ENCODE measurements at places on chromosomes 16 and 17. TPM values are rescaled to one million over a fixed set of nuclear protein-coding genes. Genes with fewer than 3 reads are reported as not detected.

CDH8 gene
- total RNA-seq = not detected

NDRG4 gene
- total RNA-seq = 2.2 TPM

TBC1D26 gene
- not detected for total RNA-seq

TEKT5 gene
- 0.20 TPM for total RNA-seq

SMYD4 gene
- total RNA-seq = 5.9 TPM

GRCh38 chr17:39747745-39748144, 10.0 kb downstream of the GRB7 start:
- no peaks in the 10 kb centered on the region for H3K27me3 ChIP-seq
- H3K27ac ChIP-seq = no peak overlapping the region
- H3K36me3 ChIP-seq = peaks cover 2% of the 10 kb centered on the region
- peaks cover 4% of the 10 kb centered on the region for H3K4me1 ChIP-seq

DNA sequence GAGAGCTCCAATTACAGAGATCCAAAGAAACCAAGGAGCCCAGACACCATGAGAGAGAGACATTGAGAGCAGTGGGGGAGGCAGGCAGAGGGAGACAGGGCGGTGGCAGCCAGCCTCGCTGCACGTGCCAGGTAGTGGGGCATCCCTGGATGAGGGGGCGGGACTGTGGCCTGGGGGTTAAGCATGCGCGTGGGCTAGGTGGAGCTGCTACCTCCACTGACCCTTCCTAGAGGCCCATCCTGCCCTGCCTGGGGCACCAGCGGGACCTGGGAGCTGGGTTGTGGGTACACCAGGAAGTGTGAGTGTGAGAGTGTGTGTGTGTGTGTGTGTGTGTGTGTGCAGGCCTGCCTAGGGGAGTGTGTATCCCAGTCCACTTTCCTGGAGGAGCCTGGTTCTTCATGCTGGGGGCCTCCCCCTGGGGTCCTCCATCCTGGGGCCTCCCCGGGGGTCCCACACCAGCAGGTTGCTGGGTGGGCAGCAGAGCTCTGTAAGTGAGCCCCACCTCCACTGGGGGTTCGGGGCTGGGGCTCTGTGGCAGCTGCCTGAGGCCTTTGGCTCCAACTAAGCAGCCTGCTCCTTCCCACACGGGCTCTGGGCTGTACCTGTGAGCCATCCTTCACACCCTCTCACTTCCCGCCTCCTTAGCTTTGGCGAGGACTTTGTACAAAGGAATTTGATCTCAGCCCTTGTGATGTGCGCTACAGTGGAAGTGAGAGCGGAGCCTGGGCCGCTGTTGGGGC, 127.4 kb downstream of the IRF8 start:
- no peak overlapping the region for H3K4me3 ChIP-seq
- peaks cover 3% of the 10 kb centered on the region for H3K27me3 ChIP-seq
- H3K36me3 ChIP-seq = no peaks in the 10 kb centered on the region

- no peaks in the 10 kb centered on the region for H3K36me3 ChIP-seq
- no peak overlapping the region for H3K27ac ChIP-seq
- no peaks in the 10 kb centered on the region for H3K27me3 ChIP-seq
- H3K4me1 ChIP-seq = no peaks in the 10 kb centered on the region
- DNase-seq = no peak
- no peak overlapping the region for H3K4me3 ChIP-seq
These were observed 60.9 kb downstream of the XYLT1 start for GRCh38 chr16:17409894-17410293.

GRCh38 chr16:88694221-88695087, 8.1 kb upstream of the SNAI3 start:
- H3K36me3 ChIP-seq = peaks cover 8% of the 10 kb centered on the region
- no peak overlapping the region for H3K27ac ChIP-seq
- no peaks in the 10 kb centered on the region for H3K4me1 ChIP-seq
- no peaks in the 10 kb centered on the region for H3K27me3 ChIP-seq

All from right lobe of liver (tissue), 6 donors.